ENCODE measurements at places on chromosomes 13 and 19. TPM values are rescaled to one million over a fixed set of nuclear protein-coding genes. Genes with fewer than 3 reads are reported as not detected.

GRCh38 chr19:11710313-11710712 lies 28.4 kb downstream of the ZNF823 start:
- DNase-seq, result no peak

The ZNF546 gene
- 2.0 TPM for total RNA-seq

The SBK2 gene
- total RNA-seq, result not detected

The ZSCAN4 gene
- not detected for total RNA-seq

All from chondrocyte (in vitro differentiated cells).